Stimulated activated CD4-positive, alpha-beta T cell treated with anti-CD3 and anti-CD28 coated beads, Interleukin-1b, Interleukin-23, amount 100 ng/mL, for 24 hours (primary cell): ENCODE measurements at places on chromosomes 2 and 18.

- DNase-seq, result no peak
These were observed 35.6 kb downstream of the GLI2 start for GRCh38 chr2:120771111-120771780.

DNA sequence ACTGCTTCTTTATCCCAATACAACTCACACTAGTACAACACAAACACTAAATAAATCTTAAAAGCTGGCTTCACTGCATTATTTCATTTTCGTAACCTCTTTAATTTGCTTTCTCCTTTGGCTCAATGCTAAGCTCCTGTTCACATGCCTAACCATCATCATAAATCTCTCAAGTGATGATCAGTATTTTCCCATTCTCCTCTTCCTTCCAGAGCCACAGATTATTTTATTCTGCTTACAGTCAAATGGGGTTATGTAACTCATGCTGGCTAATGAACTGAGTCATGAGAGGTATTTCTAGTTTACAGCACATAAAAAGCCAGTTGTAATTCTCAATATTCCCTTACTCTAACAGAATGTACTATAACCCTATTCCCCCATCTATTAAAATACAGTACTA, 350.4 kb upstream of the ZC3H15 start:
- no peak for DNase-seq

DNA sequence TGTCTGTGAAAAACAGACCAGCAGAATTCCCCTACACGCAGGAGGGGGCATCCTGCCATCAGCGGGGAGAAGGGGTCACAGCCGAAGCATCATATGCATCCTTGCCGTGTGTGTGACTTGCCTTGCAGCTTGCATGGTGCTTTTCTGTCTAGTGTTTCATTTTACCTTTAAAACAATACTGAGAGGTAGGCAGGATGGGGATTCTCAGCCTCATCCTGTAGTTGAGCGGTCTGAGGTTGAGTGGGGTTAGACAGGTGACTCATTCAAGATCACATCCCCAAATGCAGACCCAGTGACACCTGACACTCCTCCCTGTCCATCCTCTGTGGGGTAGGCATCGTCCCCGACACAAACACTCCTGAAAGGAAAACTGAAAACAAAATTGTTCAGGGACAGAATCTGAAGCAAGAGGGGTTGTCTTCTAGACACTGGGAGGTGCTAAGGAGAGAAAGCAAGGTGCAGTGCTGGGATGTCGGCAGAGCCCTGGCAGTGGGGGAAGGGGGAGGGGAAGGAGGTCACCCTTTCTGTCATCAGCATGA, 7.9 kb downstream of the ARL4C start:
- DNase-seq, result peak; percentile 35

GRCh38 chr2:186675380-186675779, 18.5 kb upstream of the FAM171B start:
- DNase-seq, result no peak

DNA sequence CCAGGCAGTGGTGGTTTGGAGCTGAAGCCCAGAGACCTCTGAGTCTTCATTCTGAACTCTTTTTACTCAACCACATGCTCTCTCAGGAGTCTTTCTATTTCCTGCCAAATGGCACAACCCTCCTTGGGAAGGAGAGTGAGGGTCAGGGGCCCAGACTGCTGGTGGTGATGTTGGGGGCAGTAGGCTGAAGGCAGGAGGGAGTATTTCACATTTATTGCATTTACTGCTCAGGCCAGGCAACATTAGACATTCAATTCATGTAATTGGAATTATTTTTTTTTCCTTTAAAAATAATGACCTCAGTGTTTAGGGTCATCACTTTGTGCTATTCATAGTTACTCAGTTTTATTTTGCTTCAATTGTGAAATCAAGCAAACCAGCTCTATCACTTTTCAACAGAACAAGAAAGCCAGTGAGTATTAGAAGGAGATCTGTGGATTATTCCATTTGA, 311.3 kb upstream of the NT5C1B start:
- no peak for DNase-seq

- DNase-seq, result no peak
These were observed 351.9 kb downstream of the LRRTM1 start for GRCh38 chr2:79952616-79953015.

DNA sequence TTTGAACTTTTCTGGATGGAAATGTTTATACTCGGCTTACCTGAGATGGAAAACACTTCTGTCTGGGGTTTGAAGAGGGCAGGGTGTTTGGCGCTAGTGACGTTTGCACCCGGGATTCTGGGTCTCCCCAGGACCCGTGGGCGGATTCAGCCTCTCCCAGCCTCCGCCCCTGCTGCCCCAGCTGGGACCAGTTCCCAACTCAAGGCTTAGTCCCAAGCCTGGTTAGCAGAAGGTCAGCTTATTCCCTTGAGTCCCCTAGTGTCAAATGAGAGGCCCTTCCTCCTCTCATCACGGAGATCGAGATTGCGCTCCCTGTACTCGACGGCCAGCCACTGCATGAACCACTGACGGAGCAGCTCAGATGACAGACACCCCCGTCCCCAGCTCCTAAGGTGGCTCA, 123.2 kb downstream of the RTP5 start:
- DNase-seq, result no peak

- no peak for DNase-seq
These were observed 67.3 kb upstream of the UPP2 start for GRCh38 chr2:158034198-158034866.

- no peak for DNase-seq
These were observed 230.2 kb downstream of the ANKRD30B start for GRCh38 chr18:14978191-14978590.

DNA sequence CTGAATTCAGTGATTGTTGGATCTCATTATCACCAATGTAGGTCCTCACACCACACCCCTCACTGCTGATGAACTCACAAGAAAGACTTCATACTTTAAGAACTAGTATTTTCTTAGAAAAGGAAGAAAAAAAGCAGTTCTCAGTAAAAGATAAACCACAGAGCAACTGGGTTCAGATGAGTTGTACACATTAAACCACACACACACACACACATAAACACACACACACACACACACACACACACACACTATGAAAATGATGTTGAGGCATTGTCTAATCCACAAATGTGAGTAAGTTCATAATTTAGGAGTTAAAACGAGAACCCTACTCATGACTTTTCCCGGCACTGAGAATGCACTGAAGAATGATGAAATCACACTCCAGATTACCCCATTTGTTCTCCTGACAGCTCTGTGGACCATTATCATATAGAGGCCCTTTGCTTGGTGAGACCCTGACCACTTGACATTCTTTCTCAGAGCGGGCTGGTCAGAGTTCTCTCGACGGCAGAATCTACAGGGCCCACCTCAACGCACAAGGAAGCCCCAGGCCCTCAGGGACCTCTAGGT, 106.2 kb downstream of the BCL2 start:
- DNase-seq, result no peak

DNA sequence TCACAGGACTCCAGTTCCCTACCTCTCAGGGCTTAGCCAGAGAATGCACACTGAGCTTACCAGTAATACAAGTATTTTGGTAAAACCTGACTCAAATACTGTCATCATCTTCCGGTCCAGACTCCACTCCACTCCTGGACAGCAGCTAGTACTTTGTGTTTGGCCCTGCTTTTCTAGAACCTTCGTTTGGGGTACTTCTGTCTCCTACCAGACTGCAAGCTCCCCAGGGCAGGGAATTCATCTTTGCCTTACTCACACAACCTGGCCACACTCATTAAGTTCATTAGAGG, 108.9 kb upstream of the CDC42EP3 start:
- DNase-seq, result no peak
